ENCODE measurements at places on chromosomes 7 and 10. TPM values are rescaled to one million over a fixed set of nuclear protein-coding genes. Genes with fewer than 3 reads are reported as not detected.

GRCh38 chr10:79027147-79028055 lies 41.4 kb upstream of the ZMIZ1 start:
- no peak overlapping the region for H3K4me3 ChIP-seq
- DNase-seq: peak; percentile 33
- H3K4me1 ChIP-seq: peaks cover 37% of the 10 kb centered on the region
- H3K27ac ChIP-seq: peak overlapping the region; percentile 44

GRCh38 chr10:71714031-71714410 lies 5.6 kb downstream of the C10orf105 start:
- DNase-seq: no peak
- peak overlapping the region; percentile 64 for H3K27ac ChIP-seq
- no peak overlapping the region for H3K4me3 ChIP-seq
- H3K36me3 ChIP-seq: no peaks in the 10 kb centered on the region
- H3K4me1 ChIP-seq: peaks cover 17% of the 10 kb centered on the region
- H3K27me3 ChIP-seq: no peaks in the 10 kb centered on the region

DNA sequence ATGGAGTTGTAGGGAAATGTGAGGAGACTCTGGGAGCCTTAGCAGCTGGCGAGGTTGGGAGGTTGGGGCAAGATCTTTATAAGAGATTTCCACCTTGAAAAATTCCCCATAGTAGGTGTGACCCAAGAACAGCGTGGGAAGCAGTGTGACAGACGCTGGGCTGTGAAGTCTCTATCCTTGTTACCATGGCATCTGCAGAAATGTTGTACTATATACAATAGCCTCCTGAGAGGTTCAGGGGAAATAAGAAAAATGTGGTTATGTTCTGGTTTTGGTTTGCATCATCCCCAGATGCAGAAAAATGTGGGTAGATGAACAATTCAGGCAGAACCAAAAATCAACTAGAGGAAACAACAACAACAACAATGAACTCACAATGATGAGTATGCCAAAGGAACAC lies 498.6 kb downstream of the SH2D4B start:
- no peaks in the 10 kb centered on the region for H3K4me1 ChIP-seq
- DNase-seq: no peak
- H3K36me3 ChIP-seq: no peaks in the 10 kb centered on the region
- no peak overlapping the region for H3K27ac ChIP-seq

DNA sequence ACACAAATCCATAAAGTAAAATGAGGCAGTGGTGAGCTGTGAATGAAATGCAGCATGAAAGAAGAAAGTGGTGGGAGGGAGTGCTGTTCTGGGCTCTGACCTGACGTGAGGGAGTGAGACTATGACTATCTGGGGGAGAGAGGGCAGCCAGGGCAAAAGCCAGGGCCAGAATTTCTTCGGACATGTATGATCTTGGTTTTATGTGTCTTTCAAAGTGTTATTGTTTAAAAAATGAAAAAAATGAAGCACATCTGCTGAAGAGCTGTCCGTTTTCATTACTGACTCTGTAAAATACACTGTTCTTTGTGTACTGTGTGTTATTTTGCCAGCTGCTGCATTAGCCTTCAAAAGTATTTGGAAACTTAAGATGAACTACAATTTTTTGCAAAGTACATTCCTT lies 70.2 kb upstream of the KLF14 start:
- H3K27me3 ChIP-seq: no peaks in the 10 kb centered on the region
- no peak overlapping the region for H3K27ac ChIP-seq
- no peaks in the 10 kb centered on the region for H3K36me3 ChIP-seq
- DNase-seq: no peak

- no peak overlapping the region for H3K4me3 ChIP-seq
- no peak overlapping the region for H3K27ac ChIP-seq
- no peaks in the 10 kb centered on the region for H3K36me3 ChIP-seq
- H3K27me3 ChIP-seq: no peaks in the 10 kb centered on the region
- no peak for DNase-seq
These were observed 24.0 kb downstream of the SLC25A13 start for GRCh38 chr7:96297876-96298275.

DNA sequence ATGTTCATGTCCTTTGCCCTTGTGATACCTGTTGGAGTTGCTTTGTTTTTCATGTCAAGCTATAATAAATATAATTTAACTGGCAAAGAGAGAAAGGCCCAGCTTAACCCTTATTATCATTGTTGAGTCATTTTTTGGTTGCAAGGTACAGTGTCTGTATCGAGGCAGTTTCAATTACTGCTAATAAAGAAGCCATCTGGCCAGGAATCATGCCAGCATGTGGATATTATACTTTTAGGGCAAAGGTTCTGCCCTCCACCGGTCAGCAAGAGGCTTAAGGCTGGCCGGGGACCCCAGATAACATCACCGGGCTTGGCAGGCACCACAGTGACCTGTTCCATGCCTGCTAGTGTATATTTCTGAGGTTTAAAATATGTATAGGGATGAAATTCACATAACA lies 9.0 kb upstream of the CYP3A4 start:
- H3K4me3 ChIP-seq: no peak overlapping the region
- H3K4me1 ChIP-seq: peaks cover 69% of the 10 kb centered on the region
- DNase-seq: no peak
- no peaks in the 10 kb centered on the region for H3K36me3 ChIP-seq
- peak overlapping the region; percentile 44 for H3K27ac ChIP-seq

Gene ARHGEF35
- total RNA-seq: 5.4 TPM

Gene PDE1C
- 4.9 TPM for total RNA-seq

DNA sequence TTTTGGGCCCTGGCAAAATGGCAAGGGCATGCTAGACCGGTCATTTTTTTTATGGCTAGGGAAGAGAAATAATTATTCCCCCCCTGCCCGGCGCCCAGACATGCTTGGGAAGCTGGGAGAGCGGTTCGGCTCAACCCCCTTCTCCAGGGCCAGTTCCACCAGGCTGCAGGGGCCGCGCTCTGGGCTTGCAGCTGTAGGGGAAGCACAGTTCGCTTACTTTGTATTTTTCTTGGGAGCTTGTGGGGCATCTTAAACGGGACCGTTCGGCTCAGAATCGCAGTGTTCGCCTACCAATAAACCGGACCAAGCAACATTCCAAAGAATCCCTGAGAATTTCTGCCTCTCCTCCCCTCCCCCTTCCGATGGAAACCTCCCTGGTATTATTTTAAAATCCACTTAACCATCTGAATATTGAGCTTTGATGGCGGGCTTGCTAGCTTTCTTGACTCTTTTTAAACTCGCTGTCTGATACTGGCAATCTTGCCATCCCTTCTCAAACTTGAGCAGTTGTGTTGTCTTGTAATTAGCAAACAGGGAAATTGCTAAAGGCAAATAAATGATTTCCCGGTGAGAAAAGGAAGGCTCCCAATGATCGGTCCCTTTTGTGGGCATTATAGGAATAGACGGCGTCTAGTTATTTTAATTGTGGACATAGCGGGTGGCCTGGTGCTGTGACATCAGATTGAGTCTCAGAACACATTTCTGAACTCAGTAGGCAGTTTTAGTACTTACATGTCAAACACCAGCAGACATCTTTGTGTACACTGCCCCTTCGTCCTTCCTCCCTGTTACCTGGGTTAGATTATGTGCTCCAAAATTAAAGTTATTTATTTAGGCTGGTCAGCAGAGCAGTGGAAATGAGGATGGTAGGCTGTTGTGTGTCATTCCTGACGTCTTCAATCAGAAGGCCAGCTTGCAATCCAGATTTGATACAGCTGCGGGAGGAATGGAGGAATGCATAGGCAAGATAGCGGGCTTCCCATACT lies 3.4 kb downstream of the TCF7L2 start:
- peak overlapping the region; percentile 45 for H3K4me3 ChIP-seq
- H3K27ac ChIP-seq: peak overlapping the region; percentile 96
- H3K4me1 ChIP-seq: peaks cover 48% of the 10 kb centered on the region
- DNase-seq: peak; percentile 40

DNA sequence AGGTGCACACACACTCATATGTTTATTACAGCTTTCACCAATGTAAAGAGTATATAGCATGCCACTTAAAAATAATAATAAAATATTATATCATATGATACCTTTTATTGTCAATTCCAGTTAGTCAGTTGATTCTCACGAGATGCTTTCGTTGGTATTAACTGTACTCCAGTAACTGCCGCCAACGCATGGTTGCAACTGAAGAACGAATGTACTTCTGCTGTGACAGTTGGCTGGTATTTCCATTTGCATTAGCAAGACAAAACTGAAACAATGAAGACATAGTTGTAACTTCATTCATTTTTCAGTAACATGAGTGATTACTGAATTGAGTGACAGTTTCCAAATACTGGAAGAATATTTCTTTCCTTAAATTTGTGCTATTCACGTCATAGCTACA lies 70.5 kb upstream of the PRKCQ start:
- no peaks in the 10 kb centered on the region for H3K4me1 ChIP-seq
- H3K36me3 ChIP-seq: no peaks in the 10 kb centered on the region
- H3K4me3 ChIP-seq: no peak overlapping the region
- no peaks in the 10 kb centered on the region for H3K27me3 ChIP-seq
- no peak overlapping the region for H3K27ac ChIP-seq
